ENCODE measurements at places on chromosomes 4 and X.

- no peak for DNase-seq
Measured at GRCh38 chr4:64756016-64756415, 346.8 kb upstream of the TECRL start.

DNA sequence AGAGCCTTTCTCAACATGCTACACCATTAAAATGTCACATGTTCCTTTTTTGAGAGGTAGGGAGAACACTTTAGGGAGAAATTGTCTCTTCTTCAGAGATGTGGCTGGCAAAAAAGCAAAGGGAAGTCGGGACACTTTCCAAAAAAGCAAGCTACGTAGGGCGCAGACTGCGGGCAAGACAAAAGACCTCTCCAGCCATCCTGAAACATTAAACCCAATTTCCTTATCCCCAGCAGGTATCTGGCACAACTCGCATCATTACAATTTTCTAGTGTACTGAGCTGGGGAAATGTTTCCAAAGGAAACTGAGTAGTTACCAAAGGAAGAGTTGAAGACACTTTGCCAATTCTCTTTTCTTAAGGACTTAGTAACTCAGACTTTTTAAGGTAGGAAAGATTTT is 116.0 kb downstream of the PACRGL start:
- DNase-seq = no peak

DNA sequence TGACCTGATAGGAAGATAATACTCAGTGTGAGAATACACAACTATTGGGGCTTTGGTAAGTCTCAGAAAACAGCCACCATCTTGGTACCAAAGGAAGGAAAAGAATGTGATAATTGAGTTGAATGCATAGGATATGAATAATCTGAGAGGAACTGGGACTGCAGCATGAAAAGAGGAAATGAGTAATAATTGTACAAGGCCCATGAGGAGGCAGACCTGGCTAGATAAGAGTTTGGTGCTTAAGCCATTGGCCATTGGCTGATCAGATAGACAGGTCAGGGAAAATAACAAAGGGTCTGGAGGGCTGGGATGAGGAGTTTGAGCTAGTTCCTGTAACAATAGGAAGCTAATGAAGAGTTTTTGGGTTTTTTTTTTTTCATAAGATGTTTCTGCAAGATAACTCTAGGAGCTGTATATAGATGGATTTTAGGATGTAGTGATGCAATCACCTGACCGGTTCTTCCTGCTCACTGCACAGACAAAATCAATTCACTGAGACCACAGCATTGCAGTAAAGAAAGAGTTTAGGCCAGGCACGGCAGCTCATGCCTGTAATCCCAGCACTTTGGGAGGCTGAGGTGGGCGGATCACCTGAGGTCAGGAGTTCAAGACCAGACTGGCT is 5.3 kb upstream of the TRMT2B start:
- DNase-seq = peak; percentile 7

DNA sequence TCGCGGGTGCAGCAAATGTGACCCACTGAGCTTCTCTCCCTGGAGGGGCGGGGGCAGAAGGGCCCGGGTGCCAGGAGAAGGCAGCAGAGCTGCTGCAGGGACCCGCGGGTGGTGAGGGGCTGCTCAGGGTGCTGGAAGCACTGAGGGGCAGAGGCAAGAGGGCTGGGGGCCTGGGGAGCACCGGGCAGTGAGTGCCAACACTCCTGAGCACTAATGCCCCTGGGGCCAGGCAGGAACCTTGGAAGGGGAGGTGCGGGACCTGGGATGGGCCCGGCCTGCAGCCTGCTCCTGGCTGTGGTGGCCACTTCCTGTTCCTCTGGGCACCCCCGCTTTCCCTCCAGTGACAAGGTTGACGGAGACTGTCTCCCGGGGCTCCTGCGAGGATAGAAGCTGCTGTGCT is 66.5 kb upstream of the ADRA2C start:
- no peak for DNase-seq
